ENCODE measurements at places on chromosomes 16 and 17.

DNA sequence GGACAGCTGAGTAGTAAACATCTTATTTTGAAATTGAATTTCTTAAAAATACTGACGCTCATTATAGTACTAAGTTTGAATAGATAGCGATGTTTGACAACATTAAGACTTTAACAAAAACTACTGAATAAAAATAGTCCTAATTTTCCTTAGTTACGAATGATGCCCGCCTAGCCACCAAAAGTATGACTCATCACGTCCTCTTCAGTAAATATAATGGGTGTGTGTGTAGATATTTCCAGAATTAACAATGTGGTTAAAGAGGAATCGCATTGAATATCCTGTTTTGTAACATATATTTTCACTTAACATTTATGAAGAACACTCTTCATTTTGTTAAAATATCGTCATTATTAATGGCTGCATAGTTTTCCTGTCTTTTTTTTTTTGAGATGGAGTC is 187.6 kb downstream of the MYO1D start:
- no peak for DNase-seq

- DNase-seq: peak; percentile 33
Measured at GRCh38 chr17:49993423-49994060, 1.5 kb downstream of the DLX3 start.

DNA sequence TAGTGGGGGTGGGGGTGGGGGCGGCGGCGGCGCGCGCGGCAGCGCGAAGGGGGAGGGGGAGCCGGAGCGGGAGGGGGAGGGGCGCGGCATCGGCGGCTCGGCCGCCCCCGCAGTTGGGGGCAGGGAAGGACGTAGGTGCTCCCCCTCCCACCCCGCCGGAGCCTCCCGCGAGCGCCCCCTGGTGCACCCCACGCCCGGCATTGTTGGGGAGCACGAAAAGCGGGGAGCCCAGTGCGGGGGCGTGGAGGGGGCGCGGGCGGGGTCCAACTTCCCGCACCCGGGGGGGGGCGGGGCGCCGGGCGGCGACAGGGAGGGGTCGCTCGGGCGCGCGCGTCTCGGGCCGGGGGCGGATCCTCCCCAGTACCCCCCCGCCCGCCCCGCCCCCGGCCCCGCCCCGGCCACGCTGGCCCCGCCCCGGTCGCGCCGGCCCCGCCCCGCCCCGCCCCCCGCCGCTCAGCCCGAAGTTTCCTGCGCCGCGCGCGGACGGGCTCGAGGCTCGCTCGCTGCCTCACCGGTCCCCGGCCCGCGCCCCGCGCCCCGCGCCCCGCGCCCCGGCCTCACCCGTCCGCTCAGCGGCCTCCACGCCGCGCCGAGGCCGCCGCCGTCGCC is at the start of gene CACNA1H:
TSS of gene CACNA1H (plus strand) at position 456 of the 609 bp plus-strand sequence. CDS start 632 bp downstream, outside the sequence.
- no peak for DNase-seq

DNA sequence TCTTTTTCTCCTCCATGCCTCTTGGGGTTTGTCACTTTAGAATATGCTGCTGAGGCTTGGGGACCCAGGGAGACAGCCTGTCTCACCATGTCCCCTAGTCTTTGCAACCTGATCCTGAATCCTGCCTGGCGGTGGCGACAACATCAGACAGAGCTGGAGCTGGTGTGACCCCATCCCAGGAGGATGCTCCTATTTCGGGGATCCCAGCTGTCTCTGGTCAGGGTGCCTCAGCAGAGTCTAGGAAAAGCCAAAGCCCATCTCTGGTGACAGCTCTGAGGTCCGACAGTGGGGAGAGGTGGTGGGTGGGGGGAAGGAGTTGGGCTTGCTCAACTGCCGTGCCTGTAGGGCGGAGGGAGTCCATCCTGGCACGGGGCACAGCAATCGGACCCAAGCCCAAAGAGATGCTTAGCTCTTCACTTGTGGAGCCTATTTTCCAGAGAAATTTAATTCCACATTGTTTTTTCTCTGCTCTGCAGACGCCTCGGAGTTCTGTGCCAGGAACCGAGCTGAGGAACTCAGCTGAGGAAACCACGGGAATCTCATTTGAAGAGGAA is 10.3 kb upstream of the TNS4 start:
- DNase-seq: no peak

DNA sequence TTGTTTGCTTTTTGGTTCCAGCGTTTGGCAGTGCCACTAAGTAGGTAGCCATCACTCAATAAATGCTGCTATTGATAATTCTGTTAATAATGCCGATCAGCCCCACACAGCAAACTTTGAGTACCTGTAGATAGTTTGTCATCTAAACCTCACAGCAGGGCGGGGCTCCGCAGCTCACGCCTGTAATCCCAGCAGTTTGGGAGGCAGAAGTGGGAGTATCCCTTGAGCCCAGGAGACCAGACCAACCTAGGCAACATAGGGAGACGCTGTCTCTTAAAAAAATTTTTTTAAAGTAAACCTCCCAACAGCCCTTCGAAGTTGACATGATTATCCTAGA is 1.6 kb downstream of the BFAR start:
- DNase-seq: no peak

- no peak for DNase-seq
Measured at GRCh38 chr17:64152428-64153125, 22.6 kb upstream of the ERN1 start.

GRCh38 chr16:49278944-49279725 is 2.5 kb downstream of the CBLN1 start:
- no peak for DNase-seq

GRCh38 chr16:45454-45853 is 8.0 kb downstream of the POLR3K start:
- no peak for DNase-seq

GRCh38 chr16:3158026-3158509 is 23.2 kb downstream of the ZNF213 start:
- DNase-seq: no peak

- no peak for DNase-seq
Measured at GRCh38 chr17:75315541-75316243, 26.5 kb upstream of the SLC25A19 start.

DNA sequence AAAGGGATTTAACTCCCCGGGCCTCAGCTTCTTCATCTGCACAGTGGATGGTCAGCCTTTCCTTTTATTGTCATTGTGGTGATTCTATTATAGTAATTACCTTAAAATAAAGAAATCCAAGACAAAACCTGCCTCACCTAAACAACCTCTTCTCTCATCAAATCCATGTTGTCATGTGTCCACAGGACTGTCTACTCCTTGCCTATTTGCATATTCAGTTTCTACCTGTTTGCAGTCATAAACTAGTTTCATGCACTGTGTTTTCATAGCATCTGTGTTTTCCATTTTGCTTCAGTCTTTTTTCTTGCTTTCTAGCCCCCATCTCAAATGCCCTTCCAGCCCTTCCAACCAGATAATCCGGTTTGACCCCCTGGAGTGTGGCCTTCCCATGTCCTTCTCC is 44.3 kb upstream of the CPNE2 start:
- DNase-seq: no peak

DNA sequence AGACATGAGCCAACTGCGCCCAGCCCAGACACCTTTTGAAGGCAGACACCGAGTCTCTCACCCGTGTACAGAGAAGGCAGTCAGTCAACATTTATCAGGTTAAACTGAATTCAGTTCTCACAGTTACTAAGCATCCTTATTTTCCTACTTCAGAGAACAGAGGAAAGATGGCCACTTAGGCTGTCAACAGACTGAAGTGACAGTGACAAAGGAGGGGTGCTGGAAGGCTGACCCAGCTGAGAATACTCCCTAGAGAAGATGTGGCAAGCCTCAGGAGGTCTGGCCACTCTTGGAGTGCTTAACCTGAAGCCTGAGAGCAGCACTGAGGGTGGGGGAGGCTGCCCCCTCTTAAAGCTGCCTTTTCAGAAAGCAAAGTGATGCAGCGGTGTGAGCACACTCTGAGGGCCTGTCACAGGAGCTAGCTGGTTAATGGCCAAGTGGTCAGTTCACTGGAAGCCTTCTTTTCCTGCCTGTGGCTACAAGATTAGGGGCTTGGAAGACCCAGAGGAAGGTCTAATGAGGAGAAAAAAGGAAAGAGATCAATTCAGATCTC is 51.0 kb upstream of the SREBF1 start:
- DNase-seq: no peak

DNA sequence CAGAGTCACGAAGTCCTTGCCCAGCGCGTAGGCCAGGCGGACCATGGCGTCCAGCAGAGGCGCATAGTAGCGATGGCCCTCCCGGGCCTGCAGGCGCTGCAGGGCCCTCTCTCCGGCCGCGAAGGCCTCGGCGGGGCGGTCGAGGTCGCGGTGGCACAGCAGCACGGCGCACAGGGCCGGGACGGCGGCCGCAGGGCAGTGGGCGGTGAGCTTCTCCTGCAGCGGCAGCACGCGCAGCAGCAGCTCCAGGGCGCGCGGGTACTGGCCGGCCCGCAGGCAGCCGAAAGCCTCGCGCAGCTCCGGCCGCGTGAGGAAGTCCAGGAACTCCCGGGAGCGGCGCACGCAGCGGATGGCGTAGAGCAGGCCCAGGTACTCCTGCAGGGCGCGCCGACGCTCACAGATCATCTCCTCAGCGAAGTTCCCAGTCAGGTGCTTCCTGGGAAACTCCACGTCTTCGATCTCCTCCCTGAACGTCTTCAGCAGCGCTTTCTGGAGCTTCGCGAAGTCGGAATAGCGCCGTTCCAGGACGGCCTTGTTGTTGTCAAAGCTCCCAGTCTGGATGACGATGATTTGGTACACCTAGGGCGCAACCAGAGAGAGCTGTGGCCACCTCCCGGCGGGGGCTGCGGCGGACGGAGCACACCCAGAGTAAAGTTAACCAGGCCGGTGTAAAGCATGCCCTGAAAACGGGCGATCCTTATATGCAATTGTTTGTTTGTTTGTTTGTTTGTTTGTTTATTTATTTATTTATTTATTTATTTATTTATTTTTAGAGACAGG is 7.4 kb downstream of the SNX20 start:
- no peak for DNase-seq

GRCh38 chr16:83453977-83454376 is 353.8 kb upstream of the HSBP1 start:
- no peak for DNase-seq

DNA sequence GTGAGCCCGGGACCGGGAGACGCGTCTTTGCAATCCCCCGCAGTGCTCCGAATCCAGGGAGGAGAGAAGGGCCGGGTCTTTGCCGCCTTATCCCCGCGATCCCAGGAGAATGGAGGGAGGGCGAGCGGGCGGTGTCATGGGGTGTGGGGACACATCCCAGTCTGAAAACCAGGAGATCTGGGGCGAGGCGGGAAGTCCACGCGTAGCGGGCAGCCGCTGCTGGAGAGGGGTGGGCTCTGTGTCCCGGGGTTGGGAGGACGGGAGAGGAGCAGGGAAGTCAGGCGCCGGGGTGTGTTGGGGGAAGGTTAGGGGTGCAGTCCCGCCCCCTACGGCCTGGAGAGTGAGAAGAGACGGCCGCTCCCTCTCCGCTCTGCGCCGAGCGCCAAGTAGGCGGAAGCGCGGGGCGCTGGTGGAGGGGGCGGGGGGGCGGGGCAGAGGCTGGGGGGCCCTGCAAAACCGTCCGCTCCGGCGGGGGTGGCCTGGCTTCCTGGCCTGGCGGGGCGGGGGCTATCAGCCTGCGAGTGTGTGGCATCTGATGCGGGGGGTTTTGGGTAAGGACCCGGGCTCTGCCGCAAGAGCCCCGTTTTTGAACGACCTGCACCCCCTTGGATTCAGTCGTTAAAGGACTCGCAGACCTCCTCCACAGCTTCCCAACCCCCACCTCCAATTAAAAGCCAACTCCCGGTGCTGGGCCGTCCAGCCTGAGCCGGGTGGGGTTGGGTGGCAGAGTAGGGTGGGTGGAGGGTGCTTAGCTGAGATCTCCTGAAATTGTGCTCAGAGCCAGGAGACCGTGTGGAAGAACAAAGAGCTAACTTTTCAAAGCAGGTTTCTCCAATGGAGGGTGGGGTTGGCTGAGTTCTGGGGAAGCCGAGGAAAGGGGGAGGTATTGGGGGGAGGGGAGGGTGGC is 654 bp downstream of the LASP1 start:
- no peak for DNase-seq

DNA sequence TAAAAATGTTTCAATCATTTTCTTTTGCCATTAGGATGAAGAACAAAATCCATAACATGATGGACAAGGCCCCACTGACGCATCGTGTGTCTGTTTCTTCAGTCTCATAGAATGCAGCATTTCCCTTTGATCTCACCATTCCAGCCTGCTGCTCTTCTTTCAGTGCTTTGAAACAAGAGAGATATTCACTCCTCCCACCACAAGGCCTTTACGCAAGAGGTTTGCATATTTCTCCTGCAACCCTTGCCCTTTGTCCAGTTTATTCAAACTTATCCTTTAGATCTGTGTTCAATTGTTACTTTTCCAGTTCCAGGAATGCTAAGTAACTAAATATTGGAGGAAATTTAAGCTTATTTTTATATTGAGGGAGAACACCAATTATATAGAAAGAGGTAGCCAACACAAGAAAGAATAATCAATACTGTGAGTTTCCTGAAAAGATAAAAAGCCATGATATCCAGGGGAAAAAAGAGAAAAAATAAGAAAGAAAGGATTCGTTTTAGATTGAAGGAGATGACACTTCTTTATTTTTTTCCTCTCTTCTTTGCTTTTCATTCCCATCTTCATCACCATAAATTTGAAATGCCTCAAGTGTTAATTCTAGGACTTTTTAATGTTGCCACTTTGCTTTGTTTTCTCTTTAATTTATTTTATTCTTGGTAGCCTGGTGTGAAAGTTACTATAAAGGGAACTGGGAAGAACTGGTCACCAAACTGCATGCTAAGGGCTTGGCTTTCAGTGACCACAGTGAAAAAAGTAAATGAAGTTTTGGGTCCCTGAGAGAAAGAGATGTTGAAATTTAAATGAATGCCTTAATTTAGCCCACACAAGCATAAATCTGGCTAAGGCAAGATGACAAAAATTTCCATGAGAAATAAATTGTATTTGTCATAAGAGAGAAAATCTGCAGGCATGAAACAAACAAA is 102.1 kb downstream of the KIF2B start:
- DNase-seq: peak; percentile 11

DNA sequence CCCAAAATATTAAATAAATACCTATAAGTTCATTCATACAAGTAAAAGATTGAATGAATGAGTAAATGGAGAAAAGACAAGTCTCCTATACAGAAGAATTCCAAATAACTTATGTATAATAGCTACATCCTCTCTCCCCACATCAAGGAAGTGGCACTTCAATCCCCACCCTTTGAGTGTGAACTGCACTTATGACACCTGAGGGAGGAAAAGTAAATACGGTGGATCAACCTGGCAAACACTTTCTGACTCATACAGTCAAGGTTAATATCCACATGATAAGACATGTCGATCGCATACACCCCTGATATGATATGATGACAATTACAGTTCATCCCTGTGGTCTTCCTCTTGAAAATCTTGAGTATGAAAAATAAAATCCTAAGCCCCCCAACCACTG is 18.0 kb downstream of the SLFN12L start:
- no peak for DNase-seq

GRCh38 chr16:10578474-10579316 is 1.7 kb downstream of the EMP2 start:
- peak; percentile 27 for DNase-seq

GRCh38 chr17:64780096-64781013 is 118.2 kb upstream of the SMURF2 start:
- DNase-seq: peak; percentile 32

- DNase-seq: no peak
Measured at GRCh38 chr16:49351096-49351487, 22.5 kb upstream of the C16orf78 start.

All from NCI-H524 (cell line).